ENCODE measurements at places on chromosomes 2 and 18.

- DNase-seq = no peak
These were observed 316.7 kb downstream of the CYRIA start for GRCh38 chr2:16348821-16349515.

GRCh38 chr2:16578081-16578480 lies 87.6 kb downstream of the CYRIA start:
- no peak for DNase-seq

GRCh38 chr2:133737242-133737993 lies 169.2 kb upstream of the NCKAP5 start:
- no peak for DNase-seq

DNA sequence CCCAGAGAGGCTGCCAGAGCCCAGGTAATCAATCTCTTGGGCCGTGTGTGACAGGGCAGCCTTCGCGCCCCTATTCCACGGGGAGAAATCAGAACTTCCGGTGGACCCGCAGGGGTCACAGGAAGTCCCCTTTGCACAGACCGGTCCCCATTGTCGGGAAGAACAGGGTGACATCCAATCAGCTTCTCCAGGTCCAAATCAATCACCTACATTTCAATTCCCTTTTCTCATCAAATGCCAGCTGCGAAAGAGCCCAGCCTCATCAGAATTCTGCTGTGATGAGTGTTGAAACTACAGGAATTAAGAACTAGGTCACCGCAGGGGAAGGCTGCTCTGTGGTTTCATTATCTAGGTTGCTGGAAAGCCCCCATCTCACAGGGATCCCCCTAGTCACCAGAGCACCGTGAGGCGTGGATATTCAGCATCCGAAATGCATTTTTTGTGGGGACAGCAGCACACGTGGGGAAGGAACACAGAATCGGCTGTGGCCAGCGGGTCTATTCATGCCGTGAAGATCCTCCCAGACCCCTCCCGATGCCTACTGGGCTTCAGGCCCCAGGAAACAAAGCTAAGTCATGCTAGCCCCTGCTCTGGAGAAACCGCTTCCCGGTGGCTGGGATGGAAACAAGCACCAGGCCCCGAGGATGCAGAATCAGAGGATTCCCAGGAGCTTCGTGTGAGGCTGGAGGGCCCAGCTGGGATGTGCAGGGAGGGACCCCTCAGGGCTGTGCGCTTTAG lies 193.7 kb upstream of the ID2 start:
- DNase-seq = no peak

All from skeletal muscle cell (primary cell).